ENCODE measurements at places on chromosomes 1 and 21.

- no peak for DNase-seq
These were observed 3.6 kb downstream of the ADPRS start for GRCh38 chr1:36092166-36092797.

DNA sequence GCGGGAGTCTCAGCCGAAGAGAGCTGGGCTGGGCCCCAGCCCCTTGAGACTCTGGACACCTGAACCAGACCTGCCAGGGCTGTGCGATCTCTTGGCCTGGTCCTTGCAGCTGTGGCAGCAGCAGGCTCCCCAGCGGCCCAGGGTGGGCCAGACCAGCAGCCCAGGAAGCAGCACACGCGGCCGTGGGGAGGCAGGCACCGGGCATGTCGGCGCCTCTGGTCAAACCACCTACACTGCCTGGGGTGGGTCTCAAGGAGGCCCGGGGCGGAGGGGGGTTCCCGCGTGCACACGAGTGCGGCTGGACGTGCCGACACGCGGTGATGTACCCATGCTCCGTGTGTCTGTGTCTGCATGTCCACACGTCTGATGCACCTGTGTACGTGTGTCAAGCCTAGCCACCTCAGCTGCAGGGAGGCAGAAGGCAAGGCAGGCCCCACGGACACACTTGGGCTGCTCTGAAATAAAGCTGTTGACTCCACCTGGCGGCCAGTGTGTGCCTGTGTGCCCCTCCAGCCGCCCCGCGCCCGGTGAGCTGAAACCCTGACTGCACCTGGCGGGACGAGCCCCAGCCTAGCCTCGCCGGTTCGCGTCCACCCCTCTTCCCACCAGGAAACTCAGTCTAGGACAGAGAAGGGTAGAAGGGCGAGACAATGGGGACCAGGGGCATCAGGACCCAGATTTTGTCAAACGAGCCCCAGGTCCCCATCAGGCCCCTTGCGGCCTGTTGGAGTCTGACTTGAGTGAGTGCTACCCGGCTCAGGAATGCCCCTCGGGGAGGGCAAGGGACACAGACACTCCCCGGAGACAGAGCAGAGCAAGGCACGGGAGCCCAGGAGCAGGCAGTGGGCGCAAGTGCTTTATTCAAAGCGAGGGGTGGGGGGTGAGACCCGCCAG, 11.6 kb downstream of the SCNN1D start:
- DNase-seq: peak; percentile 49

GRCh38 chr1:156933136-156933535, 12.7 kb downstream of the LRRC71 start:
- no peak for DNase-seq

GRCh38 chr1:14403961-14404645, 194.4 kb upstream of the KAZN start:
- no peak for DNase-seq

GRCh38 chr1:27574001-27574781, 29.8 kb downstream of the AHDC1 start:
- DNase-seq: no peak

GRCh38 chr1:99737016-99737415, 29.4 kb downstream of the FRRS1 start:
- peak; percentile 80 for DNase-seq

GRCh38 chr1:16922885-16923431, 1.2 kb downstream of the CROCC start:
- no peak for DNase-seq

DNA sequence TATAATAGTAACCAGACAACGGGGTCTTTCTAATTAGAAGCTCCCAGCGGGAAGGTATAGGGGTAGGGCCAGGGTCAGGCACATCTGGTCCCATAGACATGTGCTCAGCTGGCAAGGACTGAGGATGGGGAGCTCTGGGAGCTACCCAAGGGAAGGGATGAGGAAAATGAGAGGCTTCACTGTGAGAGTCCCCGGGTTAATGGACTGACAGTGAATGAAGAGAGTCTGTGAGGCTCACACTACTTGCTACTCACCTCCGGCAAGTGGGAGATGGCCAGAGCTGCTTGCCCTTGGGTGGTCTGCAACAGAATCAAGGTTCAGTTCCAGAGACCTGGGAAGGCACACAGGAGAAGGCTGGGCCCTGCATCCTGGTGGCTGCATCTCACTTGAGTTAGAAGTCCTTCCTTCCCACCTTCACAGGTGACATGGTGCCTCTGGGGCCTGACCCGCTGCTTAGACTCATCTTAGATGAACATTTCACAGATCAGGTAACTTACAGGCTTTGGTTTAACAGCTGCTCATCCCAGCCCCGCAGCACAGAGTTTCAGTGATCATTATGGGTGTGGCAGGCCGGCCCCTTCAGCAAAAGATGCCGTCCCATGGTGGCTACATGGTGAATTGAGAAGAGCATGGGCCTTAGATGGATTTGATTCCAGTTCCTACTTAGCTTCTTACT, 31.7 kb downstream of the EIF2D start:
- DNase-seq: no peak

GRCh38 chr1:152125834-152126443, 10.7 kb upstream of the TCHH start:
- no peak for DNase-seq

DNA sequence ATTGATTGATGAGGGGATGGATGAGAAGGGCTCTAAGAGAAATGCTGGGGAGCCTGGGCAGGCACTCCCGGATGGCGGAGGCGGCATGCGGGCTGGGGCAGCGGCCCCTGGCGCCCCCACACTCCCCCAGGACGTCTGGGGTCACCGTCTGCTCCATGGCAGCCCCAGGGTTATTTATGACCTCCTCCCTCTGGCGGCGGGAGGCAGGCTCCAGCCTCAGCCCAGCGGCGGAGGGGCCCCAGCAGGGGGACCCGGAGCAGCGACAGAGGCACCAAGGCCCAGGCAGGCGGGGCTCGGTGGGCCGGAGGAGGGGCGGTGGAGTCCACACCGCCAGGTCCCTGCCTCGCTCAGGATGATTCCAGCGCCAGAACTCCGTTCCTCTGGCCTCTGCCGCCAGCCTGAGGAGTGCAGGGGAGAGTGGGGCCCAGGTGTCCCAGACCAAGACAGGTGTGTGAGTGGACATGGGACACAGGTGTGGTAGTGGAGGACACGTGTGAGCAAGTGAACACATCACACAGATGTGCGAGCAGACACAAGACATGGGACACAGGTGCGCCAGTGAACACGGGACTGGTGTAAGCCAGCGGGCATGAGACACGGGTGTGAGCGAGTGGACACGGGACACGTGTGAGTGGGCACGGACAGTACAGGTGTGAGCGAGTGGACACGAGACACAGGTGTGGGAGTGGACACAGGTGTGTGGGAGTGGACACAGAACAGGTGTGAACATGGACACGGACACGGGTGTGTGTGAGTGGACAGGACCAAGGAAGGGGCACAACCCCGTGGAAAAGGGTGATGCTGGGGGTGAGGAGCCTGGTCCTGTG, 2.5 kb upstream of the SAMD11 start:
- peak; percentile 94 for DNase-seq

- DNase-seq: peak; percentile 78
These were observed 15.5 kb upstream of the CITED4 start for GRCh38 chr1:40877698-40878097.

- DNase-seq: no peak
These were observed 22.7 kb downstream of the POFUT2 start for GRCh38 chr21:45264912-45265515.

- peak; percentile 94 for DNase-seq
These were observed 1.3 kb upstream of the S100A10 start for GRCh38 chr1:151994956-151995355.

GRCh38 chr1:51729824-51730301, 113.0 kb downstream of the OSBPL9 start:
- peak; percentile 60 for DNase-seq

DNA sequence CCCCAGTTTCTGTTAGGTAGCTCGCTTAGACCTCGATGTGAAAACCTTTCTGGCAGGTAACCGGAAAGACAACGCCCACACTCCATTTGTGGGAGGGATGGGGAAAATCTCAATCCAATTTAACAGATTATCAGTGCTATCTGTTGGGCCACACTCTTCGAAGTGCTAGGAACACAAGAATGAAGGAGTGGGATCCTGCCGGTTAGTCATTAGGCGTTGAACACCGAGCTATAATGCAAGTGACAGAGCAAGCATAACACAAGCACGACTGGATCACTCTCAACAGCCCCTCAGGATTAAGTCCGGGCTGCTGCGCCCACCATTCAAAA, 531 bp downstream of the SNIP1 start:
- DNase-seq: no peak

GRCh38 chr1:207077470-207078377, 10.9 kb upstream of the C4BPB start:
- DNase-seq: peak; percentile 88

GRCh38 chr21:28342212-28342810, 650.4 kb downstream of the LTN1 start:
- DNase-seq: peak; percentile 11

GRCh38 chr1:71047635-71048607, at the start of gene PTGER3:
TSS of gene PTGER3 (minus strand) at chr1:71047816. CDS start at chr1:71047577, 239 bp downstream.
- peak; percentile 58 for DNase-seq

DNA sequence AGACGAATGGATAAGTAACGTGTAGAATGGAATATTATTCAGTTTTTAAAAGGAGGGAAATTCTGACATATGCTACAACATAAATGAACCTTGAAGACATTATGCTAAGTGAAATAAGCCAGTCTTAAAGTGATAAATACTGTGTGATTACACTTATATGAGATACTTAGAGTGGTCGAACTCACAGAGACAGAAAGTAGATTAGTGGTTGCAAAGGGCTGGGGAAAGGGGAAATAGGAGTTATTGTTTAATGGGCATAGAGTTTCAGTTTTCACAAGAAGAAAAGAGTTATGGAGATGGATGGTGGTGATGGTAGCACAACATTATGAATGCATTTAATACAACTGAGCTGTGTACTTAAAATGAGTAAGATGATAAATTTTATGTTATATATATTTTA, 14.7 kb upstream of the AHCYL1 start:
- DNase-seq: no peak

DNA sequence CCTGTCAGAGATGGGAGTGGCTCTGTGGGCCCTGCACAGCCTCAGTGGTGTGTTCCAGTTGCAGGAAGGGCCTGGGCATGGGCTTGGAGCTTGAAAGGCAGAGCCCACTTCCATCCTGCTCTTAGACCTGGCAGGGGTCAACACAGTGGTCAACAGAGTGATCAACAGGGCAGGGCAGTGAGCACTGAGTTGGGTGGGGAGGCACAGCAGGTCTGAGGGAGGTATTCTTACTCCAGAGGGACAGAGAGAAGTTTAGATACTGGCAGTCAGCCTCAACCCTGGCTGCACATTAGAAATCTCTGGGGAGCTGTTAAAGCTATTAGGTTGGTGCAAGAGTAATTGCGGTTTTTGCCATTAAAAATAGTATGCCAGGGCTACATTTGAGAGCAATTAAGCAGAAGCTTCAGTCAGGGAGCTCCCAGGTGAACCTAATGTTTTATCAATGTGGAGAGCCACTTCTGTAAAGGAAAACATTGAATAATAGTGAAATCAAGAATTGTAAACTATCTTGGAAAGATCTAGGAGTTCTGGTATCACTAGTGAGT, 37.7 kb downstream of the SH3BGR start:
- DNase-seq: no peak

DNA sequence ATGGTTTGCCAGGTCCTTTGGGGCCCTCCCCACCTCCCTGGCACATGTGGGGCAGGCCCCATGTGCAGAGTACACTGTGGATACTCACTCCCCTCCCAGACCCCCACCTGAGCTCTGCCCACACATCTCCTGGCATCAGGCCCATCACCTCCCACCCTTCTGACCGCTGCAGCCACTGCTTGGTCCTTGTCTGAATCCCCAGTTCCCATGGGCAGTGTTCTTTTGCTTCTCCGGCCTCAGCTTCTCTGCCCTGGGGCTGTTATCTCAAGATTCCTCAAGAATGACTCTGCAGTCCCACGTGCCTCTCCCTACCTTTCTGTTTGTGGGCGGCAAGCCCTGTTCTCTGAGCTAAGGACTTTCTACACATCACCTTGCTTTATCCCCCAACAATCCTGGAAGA, 187.7 kb upstream of the EDN2 start:
- peak; percentile 91 for DNase-seq

GRCh38 chr1:78222225-78222959, 176.6 kb downstream of the GIPC2 start:
- DNase-seq: no peak

- DNase-seq: no peak
These were observed 6.2 kb downstream of the NR5A2 start for GRCh38 chr1:200033511-200034261.

DNA sequence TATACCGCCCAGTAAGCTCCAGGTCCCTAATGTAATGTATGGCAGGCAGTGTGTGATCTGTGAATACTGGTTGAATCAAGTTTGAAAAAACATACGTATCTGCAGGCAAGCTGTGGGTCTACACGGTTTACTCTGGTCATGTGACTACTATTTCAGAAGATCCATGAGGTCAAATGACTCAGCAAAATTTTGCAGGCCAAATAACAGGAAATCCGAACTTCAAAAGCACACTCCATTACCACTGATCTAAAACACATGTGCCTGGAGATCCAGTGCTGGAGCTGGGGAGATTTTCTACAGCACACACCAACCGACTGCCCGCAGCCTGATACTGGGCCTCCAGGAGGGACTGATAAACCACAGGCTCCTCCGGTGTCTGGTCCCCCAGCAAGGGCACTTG, 64.5 kb upstream of the SLC44A3 start:
- DNase-seq: peak; percentile 96

- no peak for DNase-seq
These were observed 12.0 kb downstream of the XCL2 start for GRCh38 chr1:168531615-168532345.

DNA sequence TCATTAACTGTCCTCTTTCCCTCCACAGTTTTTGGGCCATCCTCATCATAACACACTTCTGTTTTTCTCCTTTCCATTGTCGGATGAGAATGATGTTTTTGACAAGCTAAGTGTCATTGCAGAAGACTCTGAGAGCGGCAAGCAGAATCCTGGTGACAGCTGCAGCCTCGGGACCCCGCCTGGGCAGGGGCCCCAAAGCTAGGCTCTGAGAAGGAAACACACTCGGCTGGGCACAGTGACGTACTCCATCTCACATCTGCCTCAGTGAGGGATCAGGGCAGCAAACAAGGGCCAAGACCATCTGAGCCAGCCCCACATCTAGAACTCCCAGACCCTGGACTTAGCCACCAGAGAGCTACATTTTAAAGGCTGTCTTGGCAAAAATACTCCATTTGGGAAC, 28.6 kb upstream of the IFNAR1 start:
- DNase-seq: no peak

DNA sequence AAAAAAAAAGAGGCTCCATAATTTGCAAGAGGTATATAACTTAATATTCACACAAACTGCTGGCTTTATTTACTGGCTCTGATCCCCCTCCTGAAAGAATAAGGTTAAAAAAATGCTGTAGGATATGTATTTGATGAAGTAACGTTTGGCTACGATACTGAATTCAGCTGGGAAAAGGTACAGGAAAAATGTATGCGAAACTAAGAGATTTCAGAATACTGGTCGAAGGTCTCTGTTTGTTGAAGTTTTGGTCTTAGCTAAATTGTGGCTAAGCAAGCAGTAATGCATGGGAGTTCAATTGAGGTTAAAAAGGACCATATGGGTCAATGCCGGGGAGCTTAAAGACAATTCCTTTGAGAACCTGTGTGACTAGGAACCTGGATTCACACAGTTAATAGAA, 355.5 kb upstream of the NCAM2 start:
- DNase-seq: no peak

- no peak for DNase-seq
These were observed 4.2 kb downstream of the TMEM51 start for GRCh38 chr1:15157524-15158399.

- peak; percentile 71 for DNase-seq
These were observed 273.2 kb downstream of the USP25 start for GRCh38 chr21:16002874-16003466.

All from adipocyte (in vitro differentiated cells).